Activated CD4-positive, alpha-beta T cell treated with anti-CD3 and anti-CD28 coated beads for 36 hours (primary cell): ENCODE measurements at places on chromosomes 5 and 9. TPM values are rescaled to one million over a fixed set of nuclear protein-coding genes. Genes with fewer than 3 reads are reported as not detected.
A peak's percentile ranks its signal among the peaks of the same experiment; 100 is the strongest.

- DNase-seq: peak; percentile 94
These were observed at the start of gene TXN for GRCh38 chr9:110256380-110257096. Gene TXN (minus strand): TSS chr9:110256507. CDS start chr9:110256435, 72 bp downstream.

DNA sequence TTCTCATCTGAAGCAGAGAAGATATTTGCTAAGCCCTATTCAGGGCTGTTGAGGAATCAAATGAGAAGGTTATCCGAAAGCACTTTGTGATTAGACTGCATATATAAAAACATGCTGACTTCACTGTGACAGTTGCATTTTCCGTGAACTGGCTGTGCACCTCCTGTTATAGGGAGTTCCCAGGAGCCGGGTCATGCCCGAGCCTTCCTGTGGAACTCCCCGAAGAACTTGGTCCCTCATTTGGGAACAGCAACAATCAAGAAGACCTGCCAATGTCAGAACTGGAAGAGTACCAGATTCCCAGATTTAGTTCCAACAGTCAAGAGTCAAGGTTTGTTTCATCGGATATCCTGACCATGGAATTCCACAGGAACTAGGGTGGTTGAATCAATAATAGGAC, 130.4 kb upstream of the RAI14 start:
- no peak for DNase-seq

- DNase-seq: no peak
These were observed 23.2 kb downstream of the SLC31A1 start for GRCh38 chr9:113244556-113244955.

DNA sequence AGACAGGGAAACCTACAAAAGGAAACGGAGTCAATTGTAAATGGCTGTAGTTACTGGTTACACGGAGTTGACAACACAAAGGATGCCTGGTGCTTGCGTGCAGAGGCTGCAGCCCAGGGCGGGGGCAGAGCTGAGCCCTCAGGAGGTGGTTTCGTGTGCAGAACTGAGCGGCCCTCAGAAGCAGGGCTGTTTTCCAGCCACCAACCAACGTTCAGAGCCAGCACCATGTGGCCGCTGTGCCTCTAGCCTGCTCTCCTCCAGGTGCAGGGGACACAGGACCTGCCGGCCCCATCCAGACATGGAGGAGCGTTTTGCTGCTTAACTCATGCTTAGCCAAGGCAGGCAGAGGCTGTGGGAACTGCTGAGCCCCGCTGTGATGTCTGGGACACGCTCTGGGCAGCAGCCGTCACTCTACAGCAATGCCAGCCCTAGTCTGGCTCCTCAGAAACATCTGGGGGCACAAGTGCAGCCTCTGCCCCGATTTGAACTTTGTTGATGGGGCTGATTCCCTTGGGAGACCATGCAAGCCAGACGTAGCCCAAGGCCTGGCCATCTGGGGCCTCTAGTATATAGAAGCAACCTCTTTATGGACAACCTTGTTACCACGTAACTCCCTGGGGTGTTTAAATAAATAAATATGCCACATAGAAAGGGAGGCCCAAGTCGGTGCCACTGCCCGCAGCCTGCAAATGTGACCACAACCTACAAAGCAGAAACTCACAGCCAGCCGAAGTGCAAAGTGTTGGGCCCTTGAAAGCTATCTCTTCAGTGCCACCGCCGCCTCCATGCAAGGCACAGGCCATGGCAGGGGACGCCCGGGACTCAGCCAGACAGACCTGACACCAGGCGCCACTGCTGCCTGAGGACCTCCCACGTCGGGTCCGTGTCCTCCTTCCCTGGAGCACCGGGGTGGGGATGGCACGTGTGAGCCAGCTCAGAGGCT, 42.1 kb downstream of the NKD2 start:
- no peak for DNase-seq

GRCh38 chr5:170411100-170411499, 21.9 kb upstream of the KCNMB1 start:
- DNase-seq: no peak

DNA sequence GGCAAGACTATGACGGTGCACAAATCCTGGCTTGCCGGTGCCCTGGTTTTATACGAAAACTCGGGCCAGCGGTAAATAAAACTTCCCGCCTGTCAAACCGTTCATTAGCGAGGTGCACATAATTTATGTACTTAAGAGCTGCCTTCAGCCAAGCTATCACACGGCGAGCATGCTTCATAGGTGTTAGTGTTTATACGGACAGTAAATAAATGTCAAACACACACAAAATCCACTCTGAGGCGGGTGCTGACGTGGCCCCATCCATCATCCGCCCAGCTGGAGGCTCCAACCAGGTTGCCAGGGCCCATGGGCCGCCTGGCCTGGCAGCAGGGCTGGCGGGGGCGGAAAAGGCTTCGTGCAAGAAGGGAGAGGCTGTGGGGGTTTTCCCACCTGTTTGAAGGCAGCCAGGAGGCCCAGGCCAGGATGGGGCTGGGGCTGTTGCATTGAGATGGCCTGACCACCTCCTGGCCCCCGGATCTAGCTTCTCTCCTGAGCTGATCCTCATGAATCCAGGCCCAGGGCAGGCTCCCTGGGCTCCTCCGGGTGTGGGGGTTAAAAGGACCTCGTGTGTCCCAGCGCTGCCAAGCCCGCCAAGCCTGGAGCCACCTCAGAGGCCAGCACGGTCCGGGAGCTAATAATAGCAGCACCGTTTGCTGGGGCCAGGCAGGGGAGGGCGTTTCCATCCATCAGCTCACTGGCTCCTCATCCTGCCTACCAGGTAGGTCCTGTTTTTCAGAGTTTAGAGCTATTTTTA, 43.2 kb downstream of the BARX1 start:
- DNase-seq: no peak

- DNase-seq: no peak
These were observed 87.4 kb downstream of the ZNF608 start for GRCh38 chr5:124658867-124659557.

- DNase-seq: no peak
These were observed 36.7 kb upstream of the TIFAB start for GRCh38 chr5:135488727-135489465.

DNA sequence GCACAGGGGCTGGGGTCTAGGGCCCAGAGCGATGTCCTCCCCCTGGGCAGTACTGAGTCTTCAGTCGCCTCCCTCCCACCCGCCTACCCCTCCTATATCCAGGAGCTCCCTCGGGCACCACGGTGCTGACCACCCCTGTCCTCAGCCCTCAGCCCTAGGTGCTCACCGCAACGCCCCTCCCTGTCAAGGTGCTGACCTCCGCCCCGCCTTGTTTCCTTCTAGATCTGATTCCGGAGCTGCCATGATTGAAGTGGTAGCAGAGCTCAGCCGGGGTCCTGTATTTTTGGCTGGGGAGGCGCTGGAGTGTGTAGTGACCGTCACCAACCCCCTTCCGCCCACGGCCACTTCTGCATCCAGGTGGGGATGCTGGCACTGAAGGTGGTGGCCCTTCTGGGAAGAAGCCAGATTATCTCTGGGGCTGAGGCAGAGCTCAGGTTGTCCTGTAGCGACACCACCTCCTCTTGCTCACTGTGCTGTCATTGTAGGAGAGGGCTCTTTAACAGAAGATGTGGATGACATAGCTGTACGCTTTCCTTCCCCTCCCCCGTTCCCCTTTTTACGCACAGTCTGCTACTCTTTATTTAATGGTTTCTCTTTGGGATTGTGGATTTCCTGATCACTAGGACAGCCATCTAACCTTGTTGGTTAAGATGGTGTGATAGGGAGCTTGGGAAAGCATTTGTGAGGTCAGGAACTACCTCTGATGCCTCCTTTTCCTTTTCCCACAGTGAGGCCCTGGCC, 598 bp downstream of the RGP1 start:
- peak; percentile 70 for DNase-seq

GRCh38 chr5:43994352-43994708, 391.4 kb downstream of the NNT start:
- no peak for DNase-seq

Gene TCF7
- total RNA-seq: 117 TPM

Gene NME5
- total RNA-seq: not detected

Gene HK3
- not detected for total RNA-seq

Gene TSSK1B
- total RNA-seq: not detected
